ENCODE measurements at places on chromosomes 5 and 9.

- DNase-seq = no peak
Measured at GRCh38 chr5:91109634-91110033, 273.5 kb downstream of the ARRDC3 start.

DNA sequence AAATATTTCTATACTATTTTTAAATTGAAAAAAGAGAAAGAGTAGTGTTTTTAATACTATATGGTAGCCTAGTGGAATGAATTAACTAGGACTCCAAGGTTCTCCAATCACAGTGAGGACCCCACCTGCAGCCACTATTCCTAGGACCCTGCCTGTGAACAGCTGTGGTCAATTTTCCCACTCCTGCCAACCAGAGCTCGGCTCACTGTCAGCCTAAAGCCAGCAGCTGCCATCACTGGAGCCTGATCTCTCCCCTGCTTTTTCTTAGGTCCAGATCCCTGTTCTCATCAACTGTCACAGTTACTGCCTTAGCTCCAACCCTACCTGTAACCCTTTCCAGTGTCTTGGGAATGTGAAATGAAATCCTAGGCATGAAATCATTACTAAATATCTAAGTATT is 25.3 kb downstream of the ARSB start:
- no peak for DNase-seq

DNA sequence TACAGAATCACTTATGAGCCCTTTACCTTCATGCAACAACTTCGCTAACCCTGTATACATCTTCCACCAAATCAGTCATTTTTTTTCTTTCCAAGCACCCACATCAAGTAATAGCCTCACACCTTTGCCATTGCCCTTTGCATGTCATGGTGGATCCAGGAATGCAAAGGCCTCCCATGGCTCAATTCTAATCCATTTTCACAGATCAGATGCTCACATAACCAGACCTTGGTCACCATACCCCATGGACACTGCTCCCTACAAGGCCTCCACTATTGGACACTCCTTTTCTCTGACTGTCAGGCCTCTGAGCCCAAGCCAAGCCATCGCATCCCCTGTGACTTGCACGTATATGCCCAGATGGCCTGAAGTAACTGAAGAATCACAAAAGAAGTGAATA is 179.5 kb downstream of the RASEF start:
- no peak for DNase-seq

DNA sequence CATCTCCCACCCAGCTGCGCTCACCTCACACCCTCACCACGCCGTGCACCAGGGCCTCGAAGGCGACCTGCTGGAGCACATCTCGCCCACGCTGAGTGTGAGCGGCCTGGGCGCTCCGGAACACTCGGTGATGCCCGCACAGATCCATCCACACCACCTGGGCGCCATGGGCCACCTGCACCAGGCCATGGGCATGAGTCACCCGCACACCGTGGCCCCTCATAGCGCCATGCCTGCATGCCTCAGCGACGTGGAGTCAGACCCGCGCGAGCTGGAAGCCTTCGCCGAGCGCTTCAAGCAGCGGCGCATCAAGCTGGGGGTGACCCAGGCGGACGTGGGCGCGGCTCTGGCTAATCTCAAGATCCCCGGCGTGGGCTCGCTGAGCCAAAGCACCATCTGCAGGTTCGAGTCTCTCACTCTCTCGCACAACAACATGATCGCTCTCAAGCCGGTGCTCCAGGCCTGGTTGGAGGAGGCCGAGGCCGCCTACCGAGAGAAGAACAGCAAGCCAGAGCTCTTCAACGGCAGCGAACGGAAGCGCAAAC is 1.1 kb downstream of the POU4F3 start:
- DNase-seq = no peak

DNA sequence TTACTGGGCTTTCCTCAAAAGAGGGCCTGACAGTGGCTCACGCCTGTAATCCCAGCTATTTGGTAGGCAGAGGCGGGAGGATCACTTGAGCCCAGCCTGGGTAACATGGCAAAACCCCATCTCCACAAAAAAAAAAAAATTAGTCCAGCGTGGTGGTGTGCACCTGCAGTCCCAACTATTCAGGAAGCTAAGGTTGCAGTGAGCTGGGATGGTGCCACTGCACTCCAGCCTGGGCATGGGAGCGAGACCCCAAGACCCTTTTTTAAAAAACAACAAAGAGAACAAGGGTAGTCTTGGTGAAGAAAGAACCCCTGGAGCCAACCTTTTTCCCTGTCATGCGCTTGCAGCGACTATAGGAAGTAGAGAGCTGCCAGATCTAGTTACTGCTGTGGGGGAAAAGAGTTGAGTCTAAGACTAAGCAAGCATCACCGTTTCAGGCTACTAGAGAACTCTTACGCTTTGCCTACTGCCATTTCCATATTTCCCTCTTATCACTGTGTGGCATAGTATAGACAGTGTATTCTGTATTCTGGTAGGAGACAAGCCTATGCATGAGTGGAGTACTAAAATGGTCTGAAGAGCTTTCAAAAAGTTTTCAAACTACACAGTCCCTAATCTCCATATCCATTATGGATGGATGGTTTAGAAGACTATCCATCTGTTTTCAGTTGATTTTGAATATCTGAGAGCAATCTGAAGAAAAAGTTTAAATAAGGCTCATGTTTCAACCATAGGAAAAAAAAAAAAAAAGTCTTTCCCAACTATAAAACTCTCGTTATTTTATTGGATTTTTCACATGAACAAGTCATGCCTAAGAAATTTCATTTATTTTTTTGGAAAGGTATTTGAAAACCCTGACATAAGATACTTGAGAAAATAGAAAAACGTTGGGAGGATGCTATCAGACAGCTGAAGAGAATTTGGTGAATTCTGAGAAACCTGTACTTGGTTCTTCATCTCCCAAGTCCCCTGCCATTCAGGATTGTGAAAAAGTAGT is 2.6 kb downstream of the C9orf40 start:
- no peak for DNase-seq

DNA sequence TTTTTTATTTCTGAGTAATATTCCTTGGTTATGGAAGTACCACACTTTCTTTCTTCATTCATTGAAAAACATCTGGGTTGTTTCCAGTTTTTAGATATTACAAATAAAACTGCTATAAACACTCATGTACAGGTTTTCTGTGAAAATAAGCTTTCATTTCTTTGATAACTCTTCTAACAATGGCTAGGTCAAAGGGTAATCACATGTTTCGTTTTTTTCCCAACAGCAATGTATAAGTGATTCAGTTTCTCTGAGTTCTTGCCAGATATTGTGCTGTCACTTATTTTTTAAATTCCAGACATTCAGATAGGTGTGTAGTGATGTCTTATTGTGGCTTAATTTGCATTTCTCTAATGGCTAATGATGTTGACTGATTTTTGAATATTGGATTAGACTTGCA is 16.7 kb upstream of the TNPO1 start:
- DNase-seq = no peak

Measured in stimulated activated CD8-positive, alpha-beta memory T cell treated with anti-CD3 and anti-CD28 coated beads, Interleukin-7, amount 100 ng/mL, for 1 hour (primary cell).